SK-N-SH (cell line): ENCODE measurements at places on chromosomes 4 and X.

DNA sequence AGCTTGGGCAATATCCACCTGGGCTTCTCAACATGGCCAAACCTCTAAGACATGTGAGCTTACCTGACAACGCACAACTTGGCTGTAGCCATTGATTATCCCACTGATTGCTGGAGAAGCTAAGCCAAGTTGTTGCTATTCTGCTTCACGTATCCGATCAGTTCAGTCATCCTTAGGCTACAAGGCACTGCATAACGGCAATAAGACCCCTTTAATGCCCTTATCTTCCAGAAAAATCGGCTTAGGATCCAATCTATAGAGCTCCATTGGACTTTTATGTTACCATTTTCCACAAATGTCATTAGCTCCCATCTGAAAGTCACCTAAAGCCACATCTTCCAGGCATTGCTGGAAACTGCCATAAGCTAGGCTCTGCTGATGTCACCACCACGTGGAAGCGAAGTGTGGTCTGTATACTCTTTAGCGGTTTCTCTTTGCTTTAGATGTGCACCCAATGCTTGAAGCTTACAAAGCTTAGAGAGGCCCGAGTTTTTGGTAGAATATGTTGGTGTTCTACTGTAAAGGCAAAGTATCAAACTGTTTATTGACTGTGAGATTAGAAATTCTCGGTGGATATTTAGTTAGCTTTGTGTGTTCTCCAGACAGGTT is 163.1 kb downstream of the CPE start:
- DNase-seq, result peak; percentile 3

GRCh38 chrX:37813570-37813969 is 33.7 kb downstream of the CYBB start:
- DNase-seq, result no peak

GRCh38 chr4:88799900-88800299 is 102.3 kb upstream of the NAP1L5 start:
- no peak for DNase-seq

DNA sequence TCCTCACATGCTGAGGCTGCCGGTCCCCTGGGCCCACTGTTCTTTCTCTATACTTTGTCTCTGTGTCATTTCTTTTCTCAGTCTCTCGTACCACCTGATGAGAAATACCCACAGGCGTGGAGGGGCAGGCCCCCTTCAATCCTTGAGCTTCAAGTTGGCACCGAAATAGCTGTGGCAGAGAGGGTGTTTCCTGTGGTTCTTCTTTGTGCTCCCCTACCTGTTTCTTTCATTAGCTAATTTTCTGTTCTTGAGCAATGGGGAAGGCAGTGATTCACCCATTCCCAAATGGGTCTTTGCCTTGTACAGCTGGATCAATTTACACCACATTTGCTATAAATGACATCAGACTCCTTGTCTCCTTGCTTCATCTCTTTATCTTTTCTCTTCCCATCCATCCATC is 2.1 kb upstream of the CYSLTR1 start:
- no peak for DNase-seq

- DNase-seq, result no peak
Measured at GRCh38 chrX:23887451-23887850, 20.3 kb downstream of the APOO start.

DNA sequence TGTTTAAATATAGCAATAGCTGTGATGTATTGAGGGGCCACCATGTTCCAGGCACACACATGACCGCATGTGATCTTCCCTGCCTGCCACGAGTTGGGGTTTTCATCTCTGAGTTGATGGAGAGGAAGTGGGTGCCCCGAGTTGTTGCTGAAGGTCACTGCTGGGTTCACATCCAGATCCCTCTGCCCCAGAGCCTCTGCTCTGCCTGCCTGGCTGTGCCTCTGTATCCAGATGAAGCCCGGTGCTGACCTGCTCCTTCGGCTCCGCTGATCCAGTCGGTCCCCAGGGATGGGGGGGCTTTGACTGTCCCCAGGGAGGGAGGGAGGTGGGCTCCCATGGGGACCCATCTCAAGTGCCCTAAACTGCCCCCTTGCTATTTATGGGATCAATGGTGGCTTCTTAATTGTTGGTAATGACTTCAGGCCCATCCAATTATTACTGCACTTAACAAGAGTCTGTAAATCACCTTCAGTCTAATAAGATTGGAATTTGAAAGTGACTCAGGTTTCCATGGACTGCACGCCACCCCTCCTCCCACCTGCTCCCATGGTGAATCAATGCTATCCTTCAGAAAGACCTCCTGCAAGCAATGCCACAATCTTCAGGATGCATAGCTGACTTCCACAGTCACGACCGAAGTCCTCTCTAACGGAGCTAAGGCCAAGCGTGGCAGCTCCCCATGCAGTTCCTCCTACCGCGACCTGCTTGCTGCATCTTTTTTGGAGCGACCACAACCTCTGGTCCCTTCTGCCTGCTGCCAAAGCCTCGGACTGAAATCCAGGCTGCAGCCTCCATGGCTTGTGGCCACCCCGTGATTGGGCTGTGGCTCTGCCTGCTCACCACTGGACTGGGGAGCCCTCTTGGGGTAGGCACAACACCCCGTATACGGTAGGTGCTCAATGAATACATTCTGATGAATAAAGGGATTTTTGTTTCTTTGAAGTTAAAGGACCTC is 73.1 kb downstream of the CPZ start:
- no peak for DNase-seq

- no peak for DNase-seq
Measured at GRCh38 chrX:72100824-72101351, 30.8 kb downstream of the RTL5 start.

GRCh38 chrX:11269996-11270395 is 23.2 kb upstream of the AMELX start:
- no peak for DNase-seq

DNA sequence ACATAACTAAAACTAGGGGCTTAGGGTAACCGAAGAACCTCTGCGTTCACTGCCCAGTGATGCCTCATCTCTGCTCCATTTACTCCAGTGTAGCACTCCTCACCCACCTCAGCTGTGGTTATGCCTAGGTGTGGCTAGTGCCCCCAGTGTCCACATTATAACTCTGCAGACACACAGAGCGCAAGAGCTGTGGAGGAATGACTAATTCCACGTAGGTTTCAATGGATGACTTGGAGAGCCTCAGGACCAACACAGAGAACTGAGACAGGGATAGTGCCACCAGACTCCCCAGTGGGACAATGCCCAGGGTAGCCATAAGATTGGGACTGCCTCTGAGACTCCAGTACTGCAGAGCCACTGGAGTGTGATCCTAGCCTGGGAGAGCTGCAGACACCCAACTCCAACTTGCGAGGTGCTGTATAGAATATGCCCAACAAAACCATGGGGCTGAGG is 542.4 kb upstream of the DIPK2B start:
- peak; percentile 3 for DNase-seq

- DNase-seq, result no peak
Measured at GRCh38 chrX:100973411-100973810, 3.9 kb downstream of the ARL13A start.

GRCh38 chrX:110284159-110284558 is 33.7 kb downstream of the AMMECR1 start:
- no peak for DNase-seq
